ENCODE measurements at places on chromosomes 7 and 10.
A peak's percentile ranks its signal among the peaks of the same experiment; 100 is the strongest.

GRCh38 chr7:123024989-123025758 lies 29.7 kb upstream of the TAS2R16 start:
- DNase-seq, result no peak

DNA sequence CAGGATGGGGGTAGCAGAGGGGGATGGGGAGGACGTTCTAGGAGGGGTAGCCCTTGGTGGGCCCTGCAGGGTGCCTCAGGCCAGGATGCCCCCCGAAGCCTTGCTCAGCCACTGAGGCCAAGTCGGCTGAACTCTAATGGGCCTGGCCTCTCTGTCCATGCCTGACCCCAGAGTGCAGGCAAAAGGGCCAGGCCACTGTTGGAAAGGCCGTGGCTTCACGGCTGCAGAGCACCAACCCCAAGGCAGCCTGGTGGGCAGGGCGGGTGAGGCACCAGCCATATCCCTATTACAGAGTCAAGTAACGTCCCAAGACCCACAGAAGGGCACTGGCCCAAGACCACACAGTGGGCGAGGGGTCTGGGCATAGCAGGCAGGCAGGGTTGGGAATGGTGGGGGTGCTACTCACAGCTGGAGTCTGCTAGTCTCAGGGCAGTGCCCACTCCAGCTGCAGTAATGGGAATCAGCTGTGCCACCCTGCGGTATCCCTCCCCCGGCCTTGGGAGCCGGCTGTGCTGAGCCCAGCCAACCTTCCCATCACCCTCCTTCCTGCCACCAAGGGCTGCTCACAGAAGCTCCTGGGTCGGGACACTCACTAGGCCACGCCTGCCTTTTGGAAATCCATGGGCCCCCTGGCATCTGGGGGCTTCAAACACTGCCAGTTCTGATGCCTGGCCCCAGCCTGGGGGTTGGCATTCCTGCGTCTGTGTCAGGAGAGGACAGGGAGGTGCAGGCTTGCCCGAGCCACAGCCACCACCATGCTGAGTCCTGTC lies 4.0 kb upstream of the LFNG start:
- no peak for DNase-seq

GRCh38 chr10:98814470-98814869 lies 367.7 kb upstream of the HPS1 start:
- DNase-seq, result no peak

GRCh38 chr7:103316380-103316941 lies 19.2 kb downstream of the PMPCB start:
- no peak for DNase-seq

- DNase-seq, result no peak
Measured at GRCh38 chr10:34102237-34102673, 712.8 kb downstream of the PARD3 start.

DNA sequence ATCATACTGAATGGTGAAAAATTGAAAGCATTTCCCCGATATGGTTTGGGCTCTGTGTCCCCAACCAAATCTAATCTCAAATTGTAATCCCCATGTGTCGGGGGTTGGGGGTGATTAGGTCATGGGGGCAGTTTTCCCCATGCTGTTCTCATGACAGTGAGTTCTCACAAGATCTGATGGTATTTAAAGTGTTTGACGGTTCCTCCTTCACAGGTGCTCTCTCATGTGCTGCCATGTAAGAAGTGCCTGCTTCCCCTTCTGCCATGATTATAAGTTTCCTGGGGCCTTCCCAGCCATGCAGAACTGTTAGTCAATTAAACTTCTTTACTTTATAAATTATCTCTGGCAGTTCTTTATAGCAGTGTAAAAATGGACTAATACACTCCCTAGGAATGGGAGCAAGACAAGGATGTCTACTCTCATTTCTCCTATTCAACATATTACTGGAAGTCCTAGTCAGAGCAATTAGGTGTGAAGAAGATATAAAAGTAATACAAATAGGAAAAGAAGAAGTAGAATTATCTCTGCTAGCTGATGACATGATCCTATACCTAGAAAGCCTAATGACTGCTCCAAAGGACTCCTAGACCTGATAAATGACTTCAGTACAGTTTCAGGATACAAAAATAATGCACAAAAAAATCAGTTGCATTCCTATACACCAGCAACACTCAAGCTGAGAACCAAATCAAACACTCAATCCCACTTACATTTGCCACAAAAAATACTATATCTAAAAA lies 260.6 kb downstream of the RNLS start:
- no peak for DNase-seq

DNA sequence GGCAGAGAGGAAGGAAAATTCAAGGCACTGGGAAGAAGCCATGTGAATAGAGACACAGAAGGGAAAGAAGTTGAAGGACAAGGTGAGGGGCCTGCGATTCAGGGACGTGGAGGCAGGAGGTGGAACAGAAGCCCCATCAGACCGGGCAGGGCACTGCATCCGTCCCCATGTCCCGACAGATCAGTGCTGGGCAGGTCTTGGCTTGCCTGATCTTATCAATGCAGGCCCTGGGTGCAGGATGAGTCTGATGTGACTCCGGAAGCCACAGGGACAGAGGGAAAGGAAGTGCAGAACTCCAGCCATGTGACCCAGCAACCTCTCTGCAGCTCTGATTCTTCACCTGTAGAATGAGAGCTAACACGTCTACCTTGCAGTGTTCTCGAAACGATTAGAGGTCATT lies 136.2 kb upstream of the CTBP2 start:
- DNase-seq, result no peak

GRCh38 chr7:46028246-46028645 lies 107.2 kb upstream of the IGFBP3 start:
- no peak for DNase-seq

DNA sequence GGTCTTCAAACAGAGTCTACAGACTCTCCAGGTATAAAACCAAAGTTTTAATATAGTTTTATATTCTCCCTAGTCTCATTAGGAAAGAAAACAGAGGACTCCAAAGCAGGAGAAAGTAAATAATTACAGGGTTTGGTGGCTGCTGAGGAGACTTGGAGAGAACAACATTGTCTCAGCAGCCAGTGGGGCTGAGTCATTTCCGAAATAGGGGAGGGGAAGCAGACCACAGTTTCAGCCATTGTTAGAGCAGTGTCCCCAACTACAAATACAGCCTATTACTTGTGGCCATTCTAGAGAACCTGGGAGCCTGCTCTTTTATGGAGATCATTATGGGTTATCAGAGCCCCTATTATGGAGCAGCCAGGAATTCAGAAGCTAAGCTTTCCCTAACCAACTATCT lies 44.2 kb upstream of the A1CF start:
- DNase-seq, result no peak

GRCh38 chr7:117963264-117964197 lies 90.3 kb upstream of the CTTNBP2 start:
- DNase-seq, result no peak

DNA sequence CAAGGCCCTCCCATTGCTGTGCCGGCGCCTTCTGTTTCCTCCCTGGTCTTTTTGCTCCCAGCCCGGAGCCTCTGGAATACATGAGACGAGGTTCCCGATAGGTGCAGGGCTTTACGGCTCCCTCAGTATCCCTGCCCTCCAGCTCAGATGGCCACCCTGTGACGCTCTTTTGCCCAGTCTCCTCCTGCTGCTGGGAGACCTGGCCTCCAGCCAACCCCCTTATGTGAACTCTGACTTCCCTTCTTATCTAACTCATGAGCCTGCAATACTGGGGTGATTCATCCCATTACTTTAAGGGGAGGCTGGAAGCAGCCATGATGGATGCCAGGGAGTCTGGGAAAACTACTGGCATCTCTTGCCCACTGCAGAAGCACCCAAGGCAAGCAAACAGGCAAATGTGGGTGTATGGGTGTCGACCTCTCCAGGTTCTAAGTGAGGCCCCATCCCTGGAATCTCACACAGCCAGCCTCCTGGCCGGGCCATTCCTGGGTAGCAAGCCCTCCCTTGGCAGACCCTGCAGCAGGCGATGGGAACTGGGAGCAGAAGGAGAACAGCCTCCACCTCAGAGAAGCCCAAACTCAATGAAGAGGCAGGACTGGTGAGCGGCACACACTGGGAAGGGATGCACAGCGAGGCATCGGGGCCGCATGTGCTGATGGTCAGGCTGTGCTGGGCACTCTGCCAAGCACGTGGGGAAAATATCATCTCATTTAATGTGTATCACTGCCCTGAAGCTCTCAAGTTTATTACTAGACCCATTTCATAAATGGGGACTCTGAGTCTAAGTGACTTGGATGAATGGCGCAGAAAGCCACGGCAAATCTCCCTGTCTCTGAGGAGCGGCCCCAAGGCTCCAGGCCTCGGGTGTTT lies 97.5 kb downstream of the FAM53B start:
- DNase-seq, result no peak

- DNase-seq, result no peak
Measured at GRCh38 chr10:88382699-88383098, 200.4 kb downstream of the RNLS start.

GRCh38 chr7:35599645-35600044 lies 95.3 kb downstream of the HERPUD2 start:
- no peak for DNase-seq

DNA sequence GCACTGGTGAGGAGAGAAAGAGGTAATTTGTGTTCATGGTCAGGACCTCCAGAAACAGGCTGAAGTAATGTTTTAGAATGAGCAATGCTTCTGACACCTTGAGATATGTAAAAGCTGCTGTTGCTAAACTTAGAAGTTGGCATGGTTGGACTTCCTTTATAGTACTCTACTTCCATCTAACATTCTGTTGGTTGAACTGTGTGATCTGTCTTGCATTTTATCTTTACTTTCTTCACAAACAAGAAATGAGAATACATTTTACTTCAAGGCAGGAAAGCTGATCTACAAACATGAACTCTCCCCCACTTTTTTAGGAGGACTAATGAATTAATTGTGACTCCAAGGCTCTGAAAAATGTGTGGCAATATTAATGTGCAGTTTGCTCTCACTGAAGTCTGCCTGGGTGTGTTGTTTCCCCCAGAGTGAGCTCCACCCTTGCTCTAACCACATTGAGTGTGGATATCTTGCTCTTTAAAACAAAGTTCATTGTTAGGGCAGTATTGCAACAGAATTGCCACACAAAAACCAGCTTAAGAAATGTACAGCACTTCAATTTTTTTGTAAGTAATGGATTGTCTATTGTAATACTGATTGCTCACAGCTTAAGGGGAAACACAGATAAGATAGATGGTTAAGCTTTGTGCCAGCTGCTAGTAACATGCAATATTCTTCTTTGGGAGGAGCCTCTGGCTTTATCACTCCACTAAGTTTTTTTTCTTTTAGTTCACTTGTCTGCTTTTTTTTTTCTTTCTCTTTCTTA lies 69.0 kb downstream of the ADD3 start:
- no peak for DNase-seq

GRCh38 chr7:125491137-125491536 lies 561.5 kb upstream of the POT1 start:
- no peak for DNase-seq

DNA sequence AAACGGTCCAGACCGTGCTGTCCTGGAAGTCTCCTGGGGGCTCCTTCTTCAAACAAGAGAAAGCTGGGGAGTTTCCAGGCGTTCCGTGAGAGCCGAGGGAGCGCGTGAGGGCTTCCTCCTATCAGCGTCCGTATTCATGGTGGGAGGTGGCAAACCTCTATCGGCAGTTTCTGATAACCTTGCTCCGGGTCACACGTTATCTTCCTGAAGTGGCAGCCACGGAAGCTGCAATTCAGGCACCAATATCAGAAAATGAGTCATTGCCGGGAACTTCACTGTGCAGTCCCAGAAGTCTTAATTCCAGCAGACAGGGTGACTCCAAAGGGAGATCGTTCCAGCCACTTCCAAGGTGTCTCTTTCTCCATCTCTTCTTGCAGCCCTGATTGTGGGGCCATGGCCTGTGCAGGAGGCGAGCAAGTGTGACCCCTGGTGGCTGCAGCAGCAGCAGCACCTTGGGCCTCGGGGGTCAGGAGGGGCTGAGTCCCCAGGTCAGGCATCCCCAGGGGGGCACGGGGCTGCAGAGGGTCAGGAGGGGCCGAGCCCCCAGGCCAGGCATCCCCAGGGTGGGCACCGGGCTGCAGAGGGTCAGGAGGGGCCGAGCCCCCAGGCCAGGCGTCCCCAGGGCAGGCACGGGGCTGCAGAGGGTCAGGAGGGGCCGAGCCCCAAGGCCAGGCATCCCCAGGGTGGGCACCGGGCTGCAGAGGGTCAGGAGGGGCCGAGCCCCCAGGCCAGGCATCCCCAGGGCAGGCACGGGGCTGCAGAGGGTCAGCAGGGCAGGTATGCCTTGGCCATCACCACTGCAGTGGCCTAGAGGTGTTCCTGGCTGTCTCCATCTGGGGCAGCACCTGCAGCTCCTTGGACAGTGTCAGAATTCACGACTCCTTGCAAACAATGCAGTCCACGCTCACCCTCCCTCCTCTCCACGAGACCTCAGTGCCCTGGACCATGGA lies 538.7 kb downstream of the DNAJB6 start:
- DNase-seq, result peak; percentile 36

- no peak for DNase-seq
Measured at GRCh38 chr10:69979174-69979573, 73.5 kb upstream of the MACROH2A2 start.

GRCh38 chr10:7260412-7260900 lies 150.4 kb downstream of the SFMBT2 start:
- no peak for DNase-seq

DNA sequence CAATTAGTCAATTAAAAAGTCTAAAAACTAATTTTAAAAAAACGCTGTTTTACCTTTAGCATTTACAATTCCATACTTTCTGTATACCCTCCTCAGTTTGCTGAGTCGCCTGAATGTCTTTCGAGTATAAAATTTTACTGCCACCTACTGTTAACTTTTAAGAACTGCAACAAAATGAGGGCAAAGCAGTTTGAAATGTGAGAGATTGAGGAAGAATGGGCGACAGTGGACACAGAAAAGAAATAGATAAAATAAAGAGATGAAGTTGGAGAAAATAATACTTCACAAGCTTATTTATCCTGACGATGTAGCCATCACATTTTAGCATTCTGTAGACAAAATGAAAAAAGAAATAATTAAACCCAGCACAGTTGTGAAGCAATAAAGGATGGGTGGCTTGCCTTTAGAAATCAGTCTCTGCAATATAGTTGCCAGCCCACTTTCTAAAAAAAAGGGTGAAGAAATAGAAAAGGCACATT lies 110.8 kb upstream of the PTN start:
- DNase-seq, result no peak

GRCh38 chr10:109071539-109071938 lies 851.8 kb downstream of the XPNPEP1 start:
- no peak for DNase-seq
